ENCODE measurements at places on chromosomes 4 and X.

DNA sequence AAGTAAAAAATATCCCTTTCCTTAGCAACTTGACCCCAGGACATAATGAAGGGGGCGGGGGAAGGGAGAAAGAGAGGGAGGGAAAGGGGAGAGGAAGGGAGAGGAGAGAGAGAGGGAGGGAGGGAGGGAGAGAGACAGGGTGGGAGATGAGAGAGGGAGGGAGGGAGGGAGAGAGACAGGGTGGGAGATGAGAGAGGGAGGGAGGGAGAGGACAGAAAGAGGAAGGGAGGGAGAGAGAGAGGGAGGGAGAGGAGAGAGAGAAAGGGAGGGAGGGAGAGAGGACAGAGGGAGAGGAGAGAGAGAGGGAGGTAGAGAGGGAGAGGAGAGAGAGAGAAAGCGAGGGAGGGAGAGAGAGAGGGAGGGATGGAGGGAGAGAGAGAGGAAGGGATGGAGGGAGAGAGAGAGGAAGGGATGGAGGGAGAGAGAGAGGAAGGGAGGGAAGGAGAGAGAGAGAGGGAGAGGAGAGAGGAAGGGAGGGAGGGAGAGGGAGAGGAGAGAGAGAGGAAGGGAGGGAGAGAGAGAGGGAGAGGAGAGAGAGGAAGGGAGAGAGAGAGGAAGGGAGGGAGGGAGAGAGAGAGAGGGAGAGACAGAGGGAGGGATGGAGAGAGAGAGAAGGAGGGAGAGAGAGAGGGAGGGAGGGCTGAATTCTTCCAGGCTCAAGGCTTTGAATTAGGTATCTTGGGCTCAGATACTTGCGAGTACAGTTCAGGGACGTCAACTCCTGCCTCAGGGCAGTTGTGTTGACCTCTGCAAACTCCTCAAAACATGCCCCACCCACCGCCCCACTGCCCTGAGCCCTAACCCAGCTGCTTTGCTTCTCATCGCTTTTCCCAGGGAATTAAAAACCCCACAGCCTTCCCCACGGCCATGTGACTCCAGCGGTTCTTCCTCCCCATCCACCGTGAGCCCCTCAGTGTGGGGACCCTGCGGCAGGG is 40.0 kb upstream of the ADRA2C start:
- DNase-seq = no peak

GRCh38 chr4:154344686-154345085 is 146.9 kb downstream of the DCHS2 start:
- DNase-seq = no peak

- no peak for DNase-seq
Measured at GRCh38 chr4:58136604-58137003, 1026.4 kb upstream of the IGFBP7 start.

DNA sequence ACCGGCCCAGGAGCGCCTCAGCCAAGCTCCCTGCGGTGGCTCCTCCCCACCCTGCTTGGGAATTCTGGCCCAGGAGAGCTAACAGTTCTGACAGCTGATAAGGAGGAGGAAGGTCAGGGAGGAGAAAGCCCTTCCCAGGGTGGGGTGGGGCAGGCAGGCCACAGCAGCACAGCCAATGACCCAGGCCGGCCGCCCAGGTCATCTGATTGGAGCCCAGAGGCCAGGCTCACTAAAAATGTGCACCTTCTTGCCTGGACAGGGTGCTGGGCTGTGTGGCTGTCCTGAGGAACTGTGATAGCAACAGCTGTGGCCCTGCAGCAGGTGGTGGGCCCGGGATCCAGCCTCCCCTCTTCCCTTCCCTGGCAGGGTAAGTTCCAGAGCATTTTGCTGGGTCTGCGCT is 17.2 kb upstream of the SH3TC1 start:
- DNase-seq = no peak

- no peak for DNase-seq
Measured at GRCh38 chr4:111652986-111653385, 492.3 kb upstream of the FAM241A start.

DNA sequence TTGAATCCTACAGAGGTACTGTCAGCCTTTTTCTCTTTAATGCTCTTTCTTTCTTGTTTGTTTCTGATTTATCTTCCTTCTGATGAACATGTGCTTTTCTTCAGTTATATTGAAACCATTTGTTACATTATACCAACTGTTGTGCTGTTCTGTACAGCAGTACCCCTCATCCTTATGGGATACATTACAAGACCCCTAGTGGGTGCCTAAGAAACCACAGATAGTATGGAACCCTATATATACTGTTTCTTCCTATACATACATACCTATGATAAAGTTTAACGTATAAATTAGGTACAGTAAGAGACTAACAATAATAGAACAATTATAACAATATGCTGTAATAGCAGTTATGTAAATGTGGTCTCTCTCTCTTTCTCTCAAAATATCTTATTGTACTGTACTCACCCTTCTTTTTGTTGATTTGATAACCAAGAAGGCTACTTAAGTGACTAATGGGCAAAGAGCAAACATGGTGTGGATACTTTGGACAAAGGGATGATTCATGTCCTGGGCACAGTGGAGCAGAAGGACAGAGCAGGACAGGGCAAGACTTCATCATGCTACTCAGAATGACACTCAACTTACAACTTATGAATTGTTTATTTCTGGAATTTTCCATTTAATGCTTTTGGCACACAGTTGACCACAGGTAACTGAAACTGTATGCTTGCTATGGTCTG is 10.7 kb upstream of the YIPF7 start:
- DNase-seq = no peak

DNA sequence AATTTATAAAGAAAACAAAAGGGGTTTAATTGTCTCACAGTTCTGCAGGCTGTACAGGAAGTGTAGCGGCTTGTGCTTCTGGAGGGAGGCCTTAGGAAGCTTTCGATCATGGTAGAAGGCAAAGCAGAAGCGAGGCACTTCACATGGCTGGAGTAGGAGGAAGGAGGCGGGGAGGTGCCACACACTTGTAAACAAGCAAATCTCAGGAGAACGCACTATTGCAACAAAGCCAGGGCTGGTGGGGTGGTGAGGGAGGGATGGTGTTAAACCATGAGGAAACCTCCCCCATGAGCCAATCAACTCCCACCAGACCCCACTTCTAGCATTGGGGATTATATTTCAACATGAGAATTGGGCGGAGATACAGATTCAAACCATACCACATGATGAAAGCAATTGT is 1116.3 kb downstream of the FAT4 start:
- DNase-seq = no peak

DNA sequence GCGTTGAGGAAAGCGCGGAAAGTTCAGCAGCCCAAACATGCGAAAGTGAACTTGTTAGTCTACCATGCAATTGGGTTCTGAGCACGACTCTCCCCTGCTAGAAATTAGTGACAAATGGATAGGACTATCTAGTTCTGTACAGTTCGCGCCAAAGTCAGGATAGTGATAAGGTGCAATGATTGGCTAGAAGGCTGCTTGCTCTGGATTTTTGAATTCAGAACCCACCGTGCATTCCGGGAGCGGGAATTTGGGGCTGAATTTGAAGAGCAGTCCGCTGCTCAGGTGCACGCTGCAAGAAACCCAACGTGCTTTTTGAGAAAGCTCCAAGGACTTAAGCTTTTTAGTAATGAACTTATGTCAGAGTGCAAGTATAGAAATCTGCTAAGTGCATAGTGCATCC is 732 bp upstream of the ESX1 start:
- DNase-seq = no peak

GRCh38 chr4:58981828-58982227 is 1871.6 kb upstream of the IGFBP7 start:
- DNase-seq = no peak

DNA sequence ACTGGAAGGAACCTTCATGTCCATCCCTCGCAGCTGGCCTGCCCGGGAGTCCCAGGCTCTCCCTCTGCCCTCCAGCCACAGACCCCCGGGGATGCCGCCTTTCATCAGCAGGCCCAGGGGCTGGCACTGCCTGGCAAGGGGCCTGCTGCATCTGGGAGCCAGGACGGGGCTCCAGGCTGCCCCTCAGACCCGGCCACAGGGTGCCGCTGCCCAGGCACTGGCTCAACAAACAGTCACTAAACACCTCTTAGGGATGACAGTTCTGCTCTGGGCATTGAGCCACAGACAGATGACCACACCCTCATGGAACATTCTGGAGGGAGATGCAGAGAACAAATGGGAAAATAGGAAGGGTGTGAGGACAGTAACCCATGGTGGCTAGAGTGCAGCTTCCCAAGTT is 109.3 kb downstream of the HMX1 start:
- DNase-seq = no peak

DNA sequence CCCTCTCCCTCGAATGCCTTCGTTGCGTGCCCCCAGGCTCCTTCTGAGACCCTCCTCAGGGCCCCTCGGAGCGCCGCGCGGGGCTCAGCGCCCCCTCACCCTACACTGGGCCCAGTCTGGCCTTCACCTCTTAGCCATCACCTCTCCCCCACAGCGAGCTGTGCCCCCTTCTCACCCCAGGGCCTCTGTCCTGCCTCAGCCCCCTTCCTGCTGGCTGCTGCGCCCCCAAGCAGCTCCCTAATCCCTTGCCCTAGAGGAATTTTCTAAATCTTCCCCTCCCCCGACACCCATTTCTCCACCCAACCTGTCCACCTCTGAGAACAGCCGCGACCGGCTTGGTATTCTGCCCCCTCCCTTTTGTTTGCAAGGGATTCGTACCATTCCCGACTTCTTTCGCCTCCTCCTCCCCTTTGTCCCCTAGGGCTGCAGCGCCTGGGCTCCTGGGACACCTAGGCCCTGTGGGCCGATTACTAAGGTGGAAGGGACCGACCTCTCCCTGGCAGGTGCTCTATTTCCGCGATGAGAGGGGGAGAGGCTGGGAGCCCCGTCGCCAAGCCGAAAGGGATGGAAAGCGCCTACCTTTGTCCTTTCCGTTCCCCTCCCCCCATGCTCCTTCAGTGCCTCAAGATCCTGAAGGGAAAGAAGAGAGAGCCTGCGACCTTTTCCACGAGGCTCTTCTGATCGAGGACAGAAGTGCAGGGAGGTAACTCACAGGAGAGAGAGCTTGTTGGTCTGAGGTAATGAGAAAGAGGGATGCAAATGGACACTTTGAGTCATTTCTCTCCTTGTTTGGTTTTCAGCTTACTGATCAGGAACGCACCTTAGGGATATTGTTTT is 10.9 kb downstream of the DLG3 start:
- DNase-seq = no peak

GRCh38 chr4:183426507-183426906 is 17.9 kb upstream of the CDKN2AIP start:
- DNase-seq = no peak

GRCh38 chrX:72121383-72121782 is 10.3 kb downstream of the RTL5 start:
- DNase-seq = peak; percentile 76

GRCh38 chrX:130173190-130173895 is 1.6 kb downstream of the RAB33A start:
- DNase-seq = peak; percentile 55

DNA sequence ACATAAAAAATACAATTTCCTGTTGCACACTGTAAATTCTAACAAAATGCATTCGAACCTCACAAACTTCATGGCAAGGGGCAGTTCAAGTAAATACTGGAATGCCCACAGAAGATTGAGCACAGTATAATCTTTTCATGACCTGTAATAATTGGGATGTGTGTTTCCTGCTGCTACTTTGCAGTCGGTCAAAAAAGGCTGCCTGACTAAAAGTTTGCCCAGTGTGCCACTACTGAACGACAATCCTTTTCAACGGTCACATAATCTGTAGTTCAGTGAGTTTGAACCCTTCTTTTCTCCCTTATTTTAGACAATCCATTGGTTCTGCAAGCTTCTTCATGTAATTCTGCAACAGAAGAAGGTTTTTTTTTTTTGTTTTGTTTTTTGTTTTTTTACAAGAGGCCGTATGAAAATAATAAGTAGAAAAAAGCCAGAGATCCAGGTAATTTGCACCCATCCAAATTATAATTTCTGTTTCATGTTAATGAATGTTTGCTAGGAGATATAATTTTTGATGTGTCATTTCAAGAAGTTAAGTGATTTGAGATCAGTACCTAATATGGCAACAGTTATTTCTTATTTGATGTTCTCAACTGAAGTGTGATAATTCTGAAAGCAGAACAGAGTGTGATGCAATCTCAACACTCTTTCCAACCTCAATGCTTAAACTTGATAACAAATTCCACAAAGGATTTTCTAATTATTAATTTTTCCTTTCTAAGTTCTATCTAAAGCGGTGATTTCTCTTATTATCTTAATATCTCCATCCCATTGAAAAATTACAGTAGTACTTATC is 237.6 kb downstream of the FSTL5 start:
- DNase-seq = no peak
